ENCODE measurements at places on chromosomes 6 and 20.

- DNase-seq: no peak
These were observed 96.2 kb downstream of the TTLL2 start for GRCh38 chr6:167420858-167421766.

GRCh38 chr6:149450679-149451375 lies 34.0 kb downstream of the ZC3H12D start:
- no peak for DNase-seq

DNA sequence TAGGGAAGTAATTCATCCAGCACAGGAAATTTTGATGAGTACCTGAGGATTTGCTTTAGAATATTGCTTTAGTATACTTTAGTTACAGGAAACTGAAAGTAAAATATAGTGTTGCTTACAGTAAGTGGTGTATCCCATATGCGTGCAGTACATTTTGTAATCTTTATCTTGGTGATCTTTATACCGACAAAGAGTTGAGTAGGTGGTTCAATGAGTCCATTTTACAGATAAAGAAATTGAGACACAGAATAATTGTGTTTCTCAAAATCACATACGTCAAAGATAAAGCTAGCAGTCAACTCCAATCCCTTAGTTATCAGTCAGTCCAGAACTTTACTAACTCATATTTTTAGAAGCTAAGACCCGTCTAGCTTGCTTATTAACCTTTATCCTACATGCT lies 65.8 kb upstream of the E2F3 start:
- no peak for DNase-seq

DNA sequence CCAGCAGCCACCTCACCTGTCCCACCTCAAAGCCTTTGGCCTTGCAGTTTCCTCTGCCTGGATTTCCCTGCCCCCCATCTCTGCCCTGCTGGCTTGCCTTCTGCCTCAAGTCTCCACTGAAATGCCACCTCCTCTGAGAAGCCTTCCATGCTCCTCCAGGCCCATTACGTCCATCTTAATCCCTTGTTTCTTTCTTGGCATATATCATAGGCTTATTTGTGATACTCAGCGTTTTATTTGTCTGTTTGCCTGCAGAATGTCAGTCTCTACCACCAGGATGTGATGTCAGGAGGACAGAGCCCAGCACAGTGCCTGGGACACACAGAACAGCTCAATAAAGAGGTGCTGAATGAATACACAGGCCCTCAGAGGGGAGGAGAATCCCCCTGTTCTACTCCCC lies 24.4 kb upstream of the TLDC2 start:
- no peak for DNase-seq

GRCh38 chr6:167420177-167420576 lies 95.3 kb downstream of the TTLL2 start:
- DNase-seq: no peak

DNA sequence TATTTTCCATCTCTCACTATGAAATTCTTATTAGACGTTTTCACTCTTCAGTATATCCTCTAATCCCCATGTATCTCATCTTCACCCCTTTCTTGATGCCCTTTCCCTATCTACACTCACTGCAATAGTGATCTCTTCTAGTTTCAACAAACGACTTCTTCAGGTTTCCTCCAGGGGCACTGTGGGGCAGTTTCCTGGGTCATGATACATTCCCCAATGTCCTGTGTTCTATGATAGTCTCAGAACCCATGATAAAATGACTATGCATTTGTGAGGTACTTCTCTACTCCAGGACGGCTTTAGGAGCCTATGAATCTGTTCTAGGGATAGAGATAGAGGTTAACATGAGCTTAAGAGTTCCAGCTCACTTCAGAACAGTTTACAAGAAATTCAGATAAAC lies 183.3 kb downstream of the FOXC1 start:
- no peak for DNase-seq

GRCh38 chr6:2714111-2714895 lies 36.4 kb downstream of the MYLK4 start:
- DNase-seq: no peak

GRCh38 chr20:35049776-35050352 lies 42.7 kb downstream of the TRPC4AP start:
- no peak for DNase-seq

GRCh38 chr6:27700337-27700736 lies 211.9 kb downstream of the OR2B2 start:
- no peak for DNase-seq

GRCh38 chr6:69622924-69623323 lies 173.9 kb downstream of the LMBRD1 start:
- DNase-seq: no peak

- DNase-seq: no peak
These were observed 5.1 kb downstream of the LAMA5 start for GRCh38 chr20:62361799-62362589.

GRCh38 chr6:139364302-139364981 lies 10.0 kb downstream of the CITED2 start:
- no peak for DNase-seq

- DNase-seq: no peak
These were observed 47.4 kb downstream of the HDAC2 start for GRCh38 chr6:113923526-113923925.

- DNase-seq: no peak
These were observed 25.0 kb upstream of the STX16 start for GRCh38 chr20:58626051-58626450.

- DNase-seq: peak; percentile 5
These were observed 32.5 kb downstream of the MUC22 start for GRCh38 chr6:31042806-31043205.

GRCh38 chr6:30490026-30490876 lies 942 bp downstream of the HLA-E start:
- peak; percentile 71 for DNase-seq

GRCh38 chr6:14273191-14273590 lies 155.6 kb downstream of the CD83 start:
- no peak for DNase-seq

GRCh38 chr6:160194808-160195207 lies 63.8 kb downstream of the SLC22A2 start:
- DNase-seq: no peak

GRCh38 chr6:96784650-96785049 lies 52.6 kb downstream of the GPR63 start:
- no peak for DNase-seq

- DNase-seq: no peak
These were observed 201.7 kb upstream of the RREB1 start for GRCh38 chr6:6905961-6906518.

DNA sequence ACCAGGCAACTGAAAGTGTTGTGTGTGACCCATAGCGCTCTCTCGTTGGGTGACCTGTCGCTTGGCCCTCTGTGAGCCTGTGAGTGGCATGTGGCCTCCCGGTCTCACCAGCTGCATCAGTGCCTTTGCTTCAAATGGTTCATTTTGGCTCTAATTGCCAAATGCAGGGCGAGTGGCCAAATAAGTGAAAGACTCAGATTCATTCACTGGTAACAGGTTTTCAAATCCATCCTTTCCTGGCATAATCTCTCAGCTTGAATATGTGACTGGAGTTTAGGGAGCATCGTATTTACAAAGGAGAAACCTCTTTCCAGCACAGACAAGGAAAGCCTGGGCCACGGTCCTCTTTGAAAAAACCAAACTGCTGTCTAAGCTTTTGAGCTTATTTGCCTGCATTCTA lies 321.6 kb upstream of the QKI start:
- DNase-seq: no peak

DNA sequence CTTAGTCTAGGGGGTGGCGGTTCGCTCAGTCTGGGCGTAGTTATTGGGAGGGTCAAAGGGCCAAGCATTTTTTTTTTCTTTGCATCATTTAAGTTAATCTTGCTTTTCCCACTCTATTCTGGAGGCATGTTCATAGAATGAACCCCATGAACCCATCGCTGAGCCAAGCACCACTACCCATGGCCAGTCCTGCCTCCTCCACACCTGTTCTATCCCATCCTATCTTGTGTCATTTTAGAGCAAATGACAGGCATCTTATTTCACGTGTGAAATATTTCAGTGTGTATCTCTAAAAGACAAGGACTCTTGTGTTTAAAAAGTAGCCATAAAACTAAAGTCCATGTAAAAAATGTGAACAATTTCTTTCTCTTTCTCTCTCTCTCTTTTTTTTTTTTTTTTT lies 13.9 kb downstream of the SRC start:
- DNase-seq: no peak

GRCh38 chr20:51914758-51915157 lies 112.4 kb upstream of the SALL4 start:
- DNase-seq: no peak

Data from naive thymus-derived CD8-positive, alpha-beta T cell (primary cell).